Tibial artery (tissue), 4 donors: ENCODE measurements at places on chromosomes 5 and 9.

DNA sequence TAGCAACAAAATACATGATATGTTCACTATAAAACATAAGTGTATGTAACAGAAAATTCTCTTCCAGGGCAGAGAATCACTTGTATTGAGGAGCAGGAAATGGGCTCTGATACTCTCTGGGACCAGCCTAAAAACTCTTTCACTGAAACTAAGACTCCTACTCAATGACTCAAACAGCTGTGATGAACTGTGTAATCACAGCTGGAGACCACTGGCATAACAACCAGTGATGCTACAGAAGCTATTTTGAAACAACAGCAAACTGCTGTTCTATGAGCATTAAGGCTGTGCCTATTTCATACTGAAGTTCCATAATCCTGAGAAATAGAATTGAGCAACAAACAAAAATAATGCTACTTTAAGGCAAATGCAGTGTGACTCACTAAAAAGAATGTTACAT, 594.0 kb downstream of the HINT1 start:
- no peak for DNase-seq

GRCh38 chr9:92341578-92341977, 15.8 kb downstream of the CENPP start:
- DNase-seq, result no peak

GRCh38 chr9:9605681-9606080, 1007.1 kb downstream of the PTPRD start:
- no peak for DNase-seq

GRCh38 chr5:1008451-1009358, at the start of gene NKD2:
NKD2 (plus strand) TSS chr5:1008802; CDS start chr5:1009058, 256 bp downstream.
- DNase-seq, result peak; percentile 60

DNA sequence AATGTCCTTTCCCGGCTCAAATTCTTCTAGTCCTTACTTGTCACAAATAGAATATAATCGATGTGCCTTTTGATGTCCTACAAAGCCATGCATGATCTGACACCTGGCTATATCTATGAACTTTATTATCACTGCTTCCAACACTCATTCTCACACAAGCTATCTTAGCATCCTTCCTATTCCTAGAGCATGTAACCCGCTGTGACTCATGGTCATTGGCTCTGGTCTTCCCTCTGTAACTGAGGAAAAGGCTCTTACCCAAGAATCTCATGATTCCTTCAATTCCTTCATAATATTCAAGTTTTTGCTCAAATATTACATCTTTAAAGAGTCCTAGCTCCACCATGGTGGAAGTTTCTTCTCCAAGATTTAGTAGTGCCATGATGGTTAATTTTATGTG, 480.0 kb upstream of the PAPPA start:
- DNase-seq, result peak; percentile 30

- no peak for DNase-seq
Observed at GRCh38 chr5:115452536-115453235, 91.9 kb downstream of the FEM1C start.

DNA sequence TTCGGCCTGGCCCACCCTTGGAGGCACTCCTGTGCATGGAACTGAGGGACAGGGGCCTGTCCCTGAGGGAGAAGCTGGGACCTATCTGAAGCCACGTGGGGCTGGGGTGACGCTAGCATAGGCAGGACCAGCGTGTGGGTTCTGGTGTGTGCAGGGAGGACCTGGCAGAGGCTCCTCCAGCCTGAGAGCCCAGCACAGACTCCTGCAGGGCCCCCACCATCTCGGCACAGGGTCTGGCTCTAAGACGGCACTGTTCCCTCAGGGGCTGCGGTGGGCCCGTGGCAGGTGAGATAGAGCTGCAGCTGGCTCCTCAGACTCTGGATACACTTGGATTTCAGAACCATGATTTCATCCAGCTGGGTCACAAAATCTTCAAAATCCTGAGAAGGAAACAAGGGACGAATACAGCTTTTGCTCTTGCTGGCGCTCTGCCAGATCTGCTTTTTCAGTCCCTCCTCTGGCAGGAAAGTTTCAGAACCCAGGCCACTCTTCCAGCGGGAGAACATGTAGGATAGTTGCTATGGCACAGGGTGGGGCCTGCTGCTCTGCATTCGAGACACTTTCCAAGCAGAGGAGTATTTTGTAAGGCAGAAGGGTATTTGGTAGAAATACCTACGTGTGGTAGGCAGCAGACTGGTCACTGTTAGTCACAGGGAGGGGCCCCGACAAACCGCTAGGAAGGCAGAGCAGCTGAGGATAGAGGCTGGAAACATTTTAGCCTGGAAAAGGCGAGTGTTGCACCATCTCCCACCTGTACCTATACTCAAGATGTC, 74.7 kb downstream of the KIF24 start:
- no peak for DNase-seq

- DNase-seq, result no peak
Observed at GRCh38 chr5:158483281-158483860, 616.3 kb downstream of the EBF1 start.

- no peak for DNase-seq
Observed at GRCh38 chr5:5585751-5586341, 163.4 kb downstream of the ICE1 start.

DNA sequence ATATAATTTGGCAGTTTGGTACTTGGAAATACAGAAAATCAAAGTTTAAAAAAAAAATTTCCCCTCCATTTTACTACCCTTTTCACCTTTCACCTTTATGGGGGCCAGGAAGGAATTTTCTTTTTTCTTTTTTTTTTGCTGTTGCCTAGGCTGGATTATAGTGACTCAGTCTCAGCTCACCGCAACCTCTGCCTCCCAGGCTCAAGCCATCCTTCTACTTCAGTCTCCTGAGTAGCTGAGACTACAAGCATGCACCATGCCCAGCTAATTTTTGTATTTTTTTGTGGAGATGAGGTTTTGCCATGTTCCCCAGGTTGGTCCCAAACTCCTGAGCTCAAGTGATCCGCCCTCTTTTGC, 9.1 kb downstream of the CHMP5 start:
- DNase-seq, result no peak

- DNase-seq, result no peak
Observed at GRCh38 chr5:124719113-124719967, 27.1 kb downstream of the ZNF608 start.

GRCh38 chr5:83554133-83554532, 82.6 kb downstream of the VCAN start:
- no peak for DNase-seq

DNA sequence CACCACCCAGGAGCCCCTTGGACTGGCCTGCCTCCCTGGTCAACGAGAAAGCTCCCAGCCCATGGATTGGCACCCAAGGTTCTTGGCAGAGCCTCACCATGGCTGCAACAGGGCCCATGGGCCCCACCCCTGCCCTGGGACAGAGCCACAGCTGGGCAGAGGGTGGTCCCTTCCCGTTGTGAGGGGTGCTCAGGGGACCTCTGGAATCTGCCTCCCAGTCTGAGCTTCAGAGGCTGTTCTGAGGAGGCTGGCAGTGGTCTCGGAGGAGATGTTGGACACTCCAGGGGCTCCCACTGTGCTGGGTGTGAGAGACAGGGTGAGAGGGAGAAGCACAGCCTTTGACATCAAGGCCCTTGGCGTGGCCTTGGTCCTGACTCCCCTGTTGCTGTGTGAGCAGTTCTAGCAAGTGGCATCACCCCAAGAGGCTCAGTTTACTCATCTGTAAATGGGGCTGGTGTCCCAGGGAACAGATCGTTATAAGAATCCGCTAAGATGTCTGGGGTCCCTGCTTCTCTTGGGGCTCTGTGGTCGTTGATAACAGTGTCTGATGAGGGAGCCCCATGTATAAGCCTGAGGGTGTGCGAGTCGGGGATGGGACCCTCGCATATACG, 33.0 kb downstream of the LHX3 start:
- no peak for DNase-seq

DNA sequence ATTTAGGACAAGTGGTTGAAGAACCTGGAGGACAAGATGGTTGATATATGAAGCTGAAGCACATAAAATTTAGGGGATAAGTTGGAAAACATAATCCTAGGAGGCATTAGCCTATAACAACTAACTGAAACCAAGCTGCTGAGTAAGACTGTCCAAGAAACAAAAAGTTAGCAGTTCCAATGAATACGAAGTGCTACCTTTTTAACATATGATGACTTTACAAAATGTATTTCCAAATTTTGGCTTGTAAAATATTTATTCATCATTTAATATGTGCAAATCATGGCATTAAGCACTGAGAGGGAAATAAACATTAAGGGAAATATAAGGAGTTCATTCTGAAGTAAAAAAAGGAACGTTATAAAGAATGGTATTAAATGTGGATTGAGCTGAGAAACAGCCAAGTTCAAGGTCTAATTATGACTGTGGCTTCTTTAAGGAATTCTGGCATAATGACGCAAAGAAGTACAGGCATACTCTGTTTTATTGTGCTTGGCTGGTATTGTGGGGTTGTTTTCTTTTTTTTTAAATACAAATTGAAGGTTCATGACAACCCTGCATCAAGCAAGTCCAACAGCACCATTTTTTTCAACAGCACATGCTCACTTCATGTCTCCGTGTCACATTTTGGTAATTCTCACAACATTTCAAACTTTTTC, 7.7 kb downstream of the RAPGEF6 start:
- DNase-seq, result no peak
